ENCODE measurements at places on chromosomes 3 and 15.

DNA sequence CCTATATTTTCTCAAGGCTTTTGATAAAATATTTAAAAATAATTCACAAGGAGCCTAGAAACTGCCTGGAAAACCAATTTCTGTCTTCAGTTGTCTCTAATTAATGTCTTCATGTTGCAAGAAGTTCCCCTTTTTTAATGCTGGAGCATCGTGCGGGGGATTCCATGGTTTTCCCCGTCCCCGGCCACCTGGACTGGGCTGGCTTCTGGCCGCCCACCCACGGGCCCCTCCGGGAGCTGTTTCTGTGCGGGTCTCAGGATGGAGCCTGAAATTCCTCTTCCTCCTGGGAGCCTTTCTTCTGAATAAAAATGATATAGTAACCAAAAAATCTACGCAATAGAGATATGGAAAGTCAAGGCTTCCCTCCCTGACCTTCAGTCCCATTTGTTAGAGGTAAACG lies 8.1 kb upstream of the LRRK1 start:
- no peak for DNase-seq

DNA sequence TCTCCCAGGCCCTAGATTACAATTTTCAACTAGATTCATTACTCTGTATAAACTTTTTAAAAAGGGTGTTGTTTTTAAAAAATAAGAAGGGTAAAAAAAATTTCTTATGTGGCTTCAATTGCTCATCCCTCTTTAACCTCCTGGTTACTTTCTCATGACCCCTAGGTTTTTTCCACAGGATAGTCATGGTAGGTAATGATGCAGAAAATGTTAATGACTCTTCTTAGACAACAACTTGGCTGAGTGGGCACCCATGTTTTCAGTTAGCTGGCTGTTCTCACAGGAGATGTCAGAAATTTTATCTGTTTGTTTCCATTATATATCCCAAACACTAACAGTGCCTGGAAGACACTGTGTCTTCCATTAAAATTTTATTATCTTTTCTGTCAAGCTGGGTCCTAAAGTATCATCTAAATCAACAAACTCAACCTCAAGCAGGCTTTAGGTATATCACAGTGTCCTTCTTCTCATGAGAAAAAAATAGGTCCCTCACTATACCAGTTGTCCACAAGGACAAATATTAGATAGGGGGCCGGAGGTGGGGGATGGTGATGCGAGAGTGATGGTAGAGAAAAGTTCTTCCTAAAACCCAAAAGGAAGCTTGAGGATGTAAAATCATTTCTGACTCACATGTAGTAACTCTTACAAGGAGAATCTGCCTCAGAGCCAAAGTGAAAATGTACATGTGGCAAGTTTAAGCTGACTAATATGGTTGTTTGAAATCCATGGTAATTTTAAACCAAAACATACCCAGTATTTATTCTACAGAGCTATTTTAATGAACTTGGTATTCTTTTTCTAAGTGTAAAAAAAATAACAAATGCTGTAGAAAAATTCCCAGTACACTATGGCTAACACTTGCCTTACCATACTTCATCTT lies 43.3 kb downstream of the PLOD2 start:
- no peak for DNase-seq

DNA sequence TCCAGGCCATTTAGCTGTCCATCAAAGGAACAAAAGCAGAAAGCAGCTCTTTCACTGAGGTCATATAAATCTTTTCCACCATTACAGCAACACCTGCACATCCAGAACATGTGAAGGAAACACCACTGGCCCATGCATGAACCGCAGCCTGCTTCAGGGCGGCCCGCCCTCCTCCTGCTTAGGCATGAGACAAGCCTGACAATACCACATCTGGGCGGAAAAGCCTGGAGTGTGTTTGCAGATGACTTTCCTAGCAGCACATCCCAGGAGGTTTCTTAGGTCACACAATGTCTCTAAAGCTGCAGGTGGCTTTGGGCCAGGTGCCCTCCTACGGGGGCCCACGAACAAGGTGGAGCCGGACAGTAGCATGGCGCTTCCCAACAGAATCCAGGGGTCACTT lies 19.6 kb downstream of the CYFIP1 start:
- no peak for DNase-seq

GRCh38 chr3:32791833-32792232 lies 26.0 kb upstream of the TRIM71 start:
- DNase-seq, result no peak

DNA sequence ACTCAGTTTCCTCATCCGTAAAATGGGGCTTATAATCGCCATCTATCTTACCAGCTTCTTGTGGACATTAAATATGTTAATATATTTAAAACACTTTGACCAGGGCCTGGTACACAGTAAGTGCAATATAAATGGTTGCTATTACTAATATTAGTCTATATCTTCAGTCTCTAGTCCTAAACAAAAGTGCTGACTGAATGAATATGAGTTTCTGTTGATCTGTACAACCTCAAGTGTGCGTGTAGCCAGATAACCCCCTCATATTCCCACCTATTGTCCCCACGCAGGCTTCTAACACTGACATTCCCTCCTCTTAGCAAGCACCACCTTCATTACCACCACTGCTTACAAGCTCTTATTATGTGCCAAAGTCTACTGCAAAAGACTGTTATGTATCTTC lies 27.6 kb upstream of the LMCD1 start:
- no peak for DNase-seq
